Inflammatory macrophage (primary cell): ENCODE measurements at places on chromosomes 7 and 10.
A peak's percentile ranks its signal among the peaks of the same experiment; 100 is the strongest.

DNA sequence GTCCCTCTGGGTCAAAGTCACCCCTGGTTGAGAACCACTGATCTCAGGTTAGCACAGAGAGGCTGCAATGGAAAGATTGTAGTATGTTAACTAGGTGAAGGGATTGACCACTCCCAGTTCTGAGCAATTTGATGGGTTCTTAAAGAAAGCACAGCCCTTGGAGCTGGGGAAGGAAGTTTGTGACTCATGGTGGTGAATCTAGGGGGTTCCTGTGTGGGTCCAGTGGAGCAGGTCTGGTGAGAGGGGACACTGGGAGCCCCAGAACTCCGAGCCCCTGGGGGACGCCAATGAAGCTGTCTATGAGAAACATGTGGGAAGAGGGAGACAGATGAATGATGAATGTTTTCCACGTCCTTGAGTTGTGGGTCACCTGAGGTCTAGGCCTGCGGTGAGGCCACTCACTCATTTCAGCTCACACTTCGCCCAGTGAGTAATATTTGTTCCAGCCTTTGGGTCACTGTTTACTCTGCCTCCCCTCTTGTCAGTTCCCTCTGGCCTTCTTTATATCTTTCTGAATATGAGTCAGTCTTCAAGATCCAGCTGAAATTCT lies 341.9 kb downstream of the LRMDA start:
- DNase-seq = no peak

DNA sequence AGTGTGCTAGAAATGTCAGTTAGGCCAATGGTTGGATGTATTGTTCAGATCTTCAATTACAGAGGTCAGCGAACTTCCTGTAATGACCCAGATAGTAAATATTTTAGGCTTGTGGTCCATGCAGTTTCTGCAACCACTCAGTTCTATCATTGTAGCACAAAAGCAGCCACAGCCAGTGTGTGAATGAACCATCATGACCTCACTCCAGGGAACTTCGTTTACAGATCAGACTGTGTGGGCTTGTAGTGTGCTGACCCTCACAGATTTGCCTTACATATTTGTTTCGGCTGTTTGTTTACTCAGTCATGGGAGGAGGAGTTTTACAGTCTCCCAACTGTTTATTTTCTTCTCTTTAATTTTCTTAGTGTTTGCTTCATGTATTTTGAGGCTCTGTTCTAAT lies 55.4 kb downstream of the LANCL2 start:
- no peak for DNase-seq

GRCh38 chr10:80501381-80501912 lies 36.3 kb upstream of the SH2D4B start:
- no peak for DNase-seq

GRCh38 chr7:127678337-127678736 lies 26.3 kb downstream of the SND1 start:
- DNase-seq = no peak

- DNase-seq = no peak
Observed at GRCh38 chr10:76885816-76886215, 751.8 kb downstream of the KCNMA1 start.

DNA sequence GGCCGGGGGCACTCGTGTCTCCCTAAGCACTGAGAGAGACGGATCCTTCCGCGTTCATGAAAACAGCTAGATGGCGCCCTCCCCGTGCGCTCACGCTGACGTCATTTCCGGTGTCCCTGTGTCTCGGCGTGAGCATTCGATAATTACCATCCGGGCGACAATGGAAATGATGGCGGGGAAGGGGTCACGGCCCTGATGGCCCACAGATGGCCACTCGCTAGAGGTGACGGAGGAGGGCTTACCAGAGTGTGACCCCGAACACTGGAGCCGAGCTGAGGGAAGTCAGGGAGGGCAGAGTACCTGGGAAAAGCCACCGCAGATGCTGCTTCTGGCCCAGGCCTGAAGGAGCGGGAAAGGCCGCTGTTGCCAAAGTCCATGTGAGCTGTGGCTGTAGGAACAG lies 222.9 kb downstream of the TCERG1L start:
- no peak for DNase-seq

DNA sequence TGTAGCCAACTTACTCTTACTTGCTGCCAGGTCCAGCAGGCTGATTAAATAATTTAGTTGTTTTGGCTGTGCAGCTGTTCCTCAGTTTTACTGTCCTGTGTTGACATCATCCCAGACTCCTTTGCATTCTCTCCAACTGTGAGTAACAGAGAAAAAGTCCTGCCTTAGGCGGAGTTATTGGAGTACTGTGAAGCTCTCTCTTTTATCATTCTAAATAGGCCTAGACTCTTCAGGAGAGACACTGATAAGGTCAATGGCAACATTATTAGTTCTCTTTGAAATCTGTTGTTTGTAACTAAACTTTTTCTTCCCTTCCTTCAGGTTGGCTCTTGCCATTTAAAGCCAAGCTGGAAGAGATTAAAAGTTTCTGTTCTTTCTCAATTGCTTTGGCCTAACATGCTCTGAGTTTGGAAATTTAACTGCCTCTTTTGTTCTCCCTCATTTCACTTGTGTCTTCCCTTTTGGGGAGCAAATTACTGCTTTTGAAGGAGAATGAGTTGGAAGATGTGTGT lies 215.7 kb upstream of the CSTF2T start:
- DNase-seq = no peak

DNA sequence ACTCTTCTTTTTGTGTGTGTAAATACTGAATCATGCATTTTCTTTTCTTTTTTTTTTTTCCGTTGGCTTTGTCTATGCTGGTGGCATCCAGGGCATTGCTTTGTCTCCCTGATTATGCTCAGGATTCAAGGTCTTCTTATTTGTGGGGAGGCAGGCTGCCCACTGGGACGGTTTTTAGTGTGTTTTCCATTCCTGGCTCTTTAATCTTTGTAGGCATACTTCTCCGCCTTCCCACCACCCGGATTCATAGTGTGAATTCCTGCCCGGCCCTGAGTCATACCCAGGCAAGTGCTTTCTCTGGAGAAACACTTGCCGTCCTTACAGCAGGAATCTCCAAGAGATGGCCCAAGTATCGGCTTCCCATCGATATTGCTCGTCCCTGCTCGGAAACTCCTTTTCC lies 5.2 kb downstream of the ZNF655 start:
- DNase-seq = no peak

- DNase-seq = peak; percentile 30
Observed at GRCh38 chr7:91910171-91910570, 29.7 kb upstream of the MTERF1 start.
